Posterior vena cava (tissue), 2 donors: ENCODE measurements at places on chromosomes 7 and 10.

- DNase-seq, result no peak
Observed at GRCh38 chr7:34776748-34777358, 118.8 kb downstream of the NPSR1 start.

DNA sequence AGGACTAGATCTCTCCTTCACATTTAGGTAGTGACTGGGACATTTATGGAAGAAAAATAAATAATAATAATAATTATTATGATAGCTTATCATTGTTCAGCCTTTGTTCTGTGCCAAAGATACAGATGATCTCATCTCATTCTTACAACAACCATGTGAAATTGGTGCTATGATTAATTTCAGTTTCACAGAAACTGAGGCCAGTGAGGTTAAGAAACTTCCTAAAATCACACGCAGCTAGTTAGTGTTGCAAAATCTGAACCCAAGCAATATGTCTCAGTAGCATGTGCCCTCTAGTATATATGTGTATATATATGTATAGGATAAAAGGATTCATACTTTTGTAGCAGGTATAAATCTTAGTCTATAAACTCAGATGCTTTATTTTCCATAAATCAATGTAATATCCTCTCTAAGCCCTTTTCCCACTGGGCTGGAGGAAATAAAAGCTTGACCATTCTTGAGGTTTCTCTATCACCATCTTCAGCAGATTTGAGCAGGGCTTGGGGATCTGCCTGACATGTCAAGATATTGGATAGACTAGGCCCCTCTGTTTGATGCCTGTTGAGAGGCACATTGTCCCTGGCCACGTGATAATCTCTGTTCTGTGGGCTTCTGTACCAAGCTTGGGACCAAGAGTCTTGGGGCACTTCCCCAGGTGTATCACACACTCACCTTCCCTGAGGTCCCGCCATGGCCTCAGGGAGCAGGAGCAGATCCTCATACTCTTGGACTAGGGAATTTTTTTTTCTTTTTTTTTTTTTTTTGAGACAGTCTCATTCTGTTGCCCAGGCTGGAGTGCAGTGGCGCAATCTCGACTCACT, 172.6 kb upstream of the NRP1 start:
- no peak for DNase-seq

- DNase-seq, result peak; percentile 75
Observed at GRCh38 chr10:650441-650851, 39.0 kb downstream of the DIP2C start.

DNA sequence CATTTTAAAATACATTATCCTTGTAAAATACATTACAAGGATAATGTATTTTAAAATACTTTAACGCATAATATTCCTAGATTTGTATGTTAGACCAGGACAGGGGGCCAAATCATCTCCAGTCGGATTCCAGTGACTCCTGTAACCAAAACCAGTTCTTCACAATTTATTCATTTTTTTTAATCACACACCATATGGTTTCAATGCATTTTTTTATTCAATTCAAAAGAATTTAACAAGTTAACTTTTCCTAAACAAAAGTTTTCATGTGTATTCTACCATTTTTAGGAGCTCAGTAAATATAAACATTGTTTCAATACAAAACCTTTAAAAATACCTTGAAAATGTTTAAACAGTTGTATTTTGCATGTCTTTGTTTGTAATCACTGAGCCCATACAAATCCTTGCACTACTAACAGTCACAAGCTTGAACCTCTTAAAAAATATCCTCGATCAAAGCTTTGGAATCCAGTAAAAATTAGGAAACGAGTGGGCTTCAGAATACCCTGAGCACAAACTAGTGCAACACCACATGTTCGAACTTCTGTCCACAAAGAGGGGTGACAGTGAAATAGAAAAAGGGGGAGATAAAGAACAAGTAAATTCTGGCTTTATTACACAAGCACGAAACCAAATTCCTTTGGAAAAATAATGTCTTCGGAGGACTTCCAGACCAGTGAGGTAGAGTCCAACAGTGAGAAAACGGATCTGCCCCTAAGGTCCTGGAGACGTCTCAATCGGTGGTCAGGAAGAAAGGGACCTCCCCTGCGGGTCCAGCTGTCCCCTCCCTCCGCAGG, 1.6 kb downstream of the CCDC71L start:
- no peak for DNase-seq

DNA sequence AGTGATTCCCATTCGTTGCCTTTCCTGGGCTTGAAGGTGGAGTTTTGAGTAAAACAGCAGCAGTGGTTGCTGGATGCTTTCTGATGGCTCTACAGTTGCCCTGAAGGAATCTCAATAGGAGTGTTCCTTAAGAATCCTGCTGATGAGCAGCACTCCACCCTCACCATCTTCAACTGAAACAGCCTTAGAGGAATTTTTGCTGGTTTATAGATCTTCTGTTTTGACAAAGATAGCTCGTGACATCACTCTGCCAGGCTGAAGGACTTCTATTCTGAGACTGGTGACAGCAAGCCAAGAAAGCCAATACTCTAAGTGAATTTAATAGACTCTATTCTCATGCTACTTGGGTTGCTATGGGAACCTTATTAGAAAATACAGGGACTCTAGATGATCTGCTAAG, 1014.7 kb downstream of the NRG3 start:
- no peak for DNase-seq

DNA sequence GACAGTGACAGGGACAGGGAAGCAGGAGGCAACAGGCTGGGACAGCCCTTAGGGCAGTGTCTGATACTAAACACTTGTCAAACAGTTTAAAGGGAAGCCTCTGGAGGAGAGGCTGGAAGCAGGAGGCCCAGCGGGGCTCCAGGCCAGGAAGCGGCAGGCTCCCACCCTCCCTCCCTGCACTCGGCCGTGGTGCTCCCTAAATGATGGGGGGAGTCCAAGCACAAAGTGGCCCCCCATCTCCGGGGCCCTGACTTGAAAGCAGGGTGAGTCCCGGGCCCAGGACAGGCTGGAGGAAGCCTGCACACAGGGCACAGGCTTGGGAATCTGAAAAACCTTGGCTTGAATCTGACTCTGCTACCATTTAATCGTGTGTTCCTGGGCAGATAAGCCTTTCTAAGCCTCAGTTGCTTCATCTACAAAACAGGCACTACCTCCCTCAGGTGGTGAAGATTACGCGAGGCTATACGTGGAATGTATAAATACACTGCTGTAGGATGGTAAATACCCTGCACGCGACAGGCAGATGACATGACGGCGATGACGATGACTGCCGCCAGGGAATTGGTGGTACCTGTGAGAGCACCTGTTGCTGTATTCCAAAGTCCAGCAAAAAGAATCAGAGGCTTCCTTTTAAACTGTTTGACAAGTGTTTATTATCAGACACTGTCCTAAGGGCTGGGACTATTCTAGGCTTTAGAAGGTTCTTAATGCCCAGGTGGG, 34.1 kb downstream of the GBX1 start:
- DNase-seq, result peak; percentile 43

DNA sequence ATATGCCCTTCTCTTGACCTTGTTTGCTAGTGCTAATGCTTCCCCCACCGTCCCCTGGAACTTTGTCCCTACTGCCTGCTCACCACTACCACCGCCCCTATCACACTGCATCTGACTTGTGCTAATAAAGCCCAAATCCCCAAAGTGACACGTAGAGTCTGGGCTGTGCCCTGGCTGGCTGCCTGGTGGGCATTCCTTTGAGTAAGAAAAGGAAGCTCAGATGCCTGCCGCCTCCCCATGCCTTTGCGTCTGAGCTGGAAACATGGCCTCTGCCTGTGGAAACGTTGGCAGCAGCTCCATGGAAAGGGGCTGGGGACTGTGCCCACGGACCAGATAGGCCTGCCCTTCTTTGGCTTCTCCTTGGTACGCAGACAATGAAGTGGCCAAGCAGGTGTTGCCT, 138.3 kb downstream of the CYP26A1 start:
- DNase-seq, result no peak

- no peak for DNase-seq
Observed at GRCh38 chr7:103637094-103637493, 191.1 kb upstream of the SLC26A5 start.

- no peak for DNase-seq
Observed at GRCh38 chr10:119248681-119249080, 41.3 kb downstream of the GRK5 start.

DNA sequence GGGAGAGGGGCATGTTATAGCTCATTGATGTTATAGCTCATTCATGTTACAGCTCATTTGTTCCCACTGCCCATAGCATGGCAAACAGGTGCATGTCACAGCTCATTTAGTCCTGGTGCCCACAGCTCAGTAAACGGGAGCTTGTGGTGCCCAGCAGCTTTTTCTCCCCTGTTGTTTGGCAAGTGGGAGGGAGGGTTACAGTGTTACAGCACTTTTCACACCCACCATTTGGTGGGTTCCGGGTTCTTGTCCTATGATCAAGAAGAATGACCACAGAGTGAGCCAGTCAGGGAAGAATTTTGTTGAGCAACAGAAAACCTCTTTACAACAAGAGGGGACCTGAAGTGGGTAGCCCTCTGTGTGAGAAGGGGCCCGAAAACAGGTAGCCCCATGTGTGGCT, 162.8 kb upstream of the CSTF2T start:
- peak; percentile 30 for DNase-seq

DNA sequence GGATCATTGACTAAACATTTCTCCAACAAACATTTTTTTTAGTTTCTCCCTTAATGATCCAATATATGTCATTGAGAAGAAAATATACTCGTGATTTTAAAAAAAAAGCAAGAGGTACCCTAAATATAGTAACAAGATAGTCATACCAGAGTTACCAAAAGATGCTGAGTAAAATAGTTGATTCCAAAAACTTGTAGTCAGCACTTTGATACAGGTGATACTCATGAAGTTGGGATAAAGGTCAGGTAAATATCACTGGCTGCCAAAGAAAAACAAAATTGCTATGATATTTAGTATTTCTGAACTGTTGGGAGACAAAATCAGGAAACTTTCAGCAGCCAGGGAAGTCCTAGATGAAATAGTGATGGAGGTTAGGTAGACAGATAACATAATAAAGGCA, 225.3 kb downstream of the DYNC1I1 start:
- DNase-seq, result no peak

- no peak for DNase-seq
Observed at GRCh38 chr7:132609906-132610520, 33.7 kb upstream of the PLXNA4 start.

DNA sequence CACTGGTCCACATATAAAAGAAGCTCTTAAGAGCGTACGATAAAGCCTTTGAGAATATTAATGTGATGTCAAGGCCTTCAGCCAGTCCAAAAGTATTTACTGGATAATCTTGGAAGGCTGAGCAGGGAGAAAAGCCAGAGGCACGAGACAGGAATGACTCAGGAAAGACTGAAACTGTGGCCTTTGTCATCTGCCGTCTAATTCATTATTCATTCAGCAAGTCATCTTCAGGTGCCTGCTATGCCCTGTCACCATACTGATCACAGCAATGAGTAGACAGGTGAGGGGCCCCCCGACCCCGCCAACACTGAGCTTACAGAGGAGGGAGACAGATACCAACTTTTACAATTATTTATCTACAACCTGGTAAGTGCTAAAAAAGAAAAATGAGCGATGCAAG, 78.9 kb downstream of the VOPP1 start:
- DNase-seq, result no peak

DNA sequence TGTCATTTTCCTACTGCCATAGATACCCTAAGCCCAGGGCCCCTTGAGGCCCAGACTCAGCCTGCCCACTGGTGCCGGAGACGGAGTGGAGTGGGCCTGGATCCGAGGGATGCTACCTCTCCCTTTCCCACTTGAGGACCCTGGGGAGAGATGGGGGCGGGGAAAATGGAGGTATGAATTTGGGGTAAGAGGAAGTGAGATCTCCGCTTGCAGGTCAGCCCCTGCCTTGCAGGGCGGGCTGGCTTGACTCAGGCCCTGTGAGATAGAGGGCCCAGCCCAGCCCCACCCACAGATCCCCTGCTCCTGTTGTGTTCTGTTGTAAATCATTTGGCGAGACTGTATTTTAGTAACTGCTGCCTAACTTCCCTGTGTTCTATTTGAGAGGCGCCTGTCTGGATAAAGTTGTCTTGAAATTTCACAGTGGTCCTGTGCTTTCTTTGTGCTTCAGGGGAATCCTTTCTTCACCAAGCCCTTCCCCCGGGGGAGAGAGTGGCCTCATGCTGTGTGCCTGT, 13.2 kb downstream of the YKT6 start:
- peak; percentile 31 for DNase-seq

DNA sequence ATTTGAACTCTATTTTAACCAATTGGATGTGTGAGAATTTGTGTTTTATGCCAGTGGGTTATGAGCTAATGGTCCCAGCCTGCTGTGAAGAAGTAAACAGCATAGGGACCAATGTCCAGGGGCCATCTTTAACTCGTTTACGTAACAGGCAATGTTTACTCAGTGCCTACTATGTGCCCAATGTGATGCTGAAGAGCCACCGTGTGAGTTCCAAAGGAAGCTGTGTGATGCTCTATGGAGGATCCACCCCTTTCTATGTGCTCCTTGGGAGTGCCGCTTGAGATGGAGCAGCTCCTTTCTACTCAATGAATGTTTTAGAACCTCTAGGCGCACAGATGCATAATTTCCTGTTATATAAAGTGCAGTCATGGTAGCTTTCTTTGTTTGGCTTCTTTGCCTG, 21.3 kb downstream of the DYNC1I1 start:
- no peak for DNase-seq

- no peak for DNase-seq
Observed at GRCh38 chr10:76091926-76092325, 660.5 kb downstream of the LRMDA start.

GRCh38 chr7:114928060-114928459, 6.2 kb downstream of the MDFIC start:
- no peak for DNase-seq

DNA sequence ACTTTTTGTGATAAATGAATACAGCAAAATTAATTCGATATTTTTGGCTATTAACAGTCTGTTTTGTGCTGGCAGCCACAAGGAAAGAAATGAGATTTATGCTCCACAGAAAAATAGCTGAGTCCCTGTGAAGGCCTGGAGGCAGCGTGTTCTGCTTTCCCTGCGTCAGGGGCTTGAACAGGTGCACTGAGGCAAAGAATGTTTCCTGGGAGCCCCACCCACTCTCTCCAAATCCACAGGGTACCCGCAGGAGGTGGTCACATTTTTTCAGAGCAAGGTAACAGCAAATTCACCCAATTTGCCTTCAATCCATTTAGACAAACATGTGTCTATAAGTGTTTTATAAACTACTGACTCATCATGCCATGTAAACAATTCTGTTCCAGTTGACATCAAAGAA, 308.1 kb downstream of the TCERG1L start:
- no peak for DNase-seq

DNA sequence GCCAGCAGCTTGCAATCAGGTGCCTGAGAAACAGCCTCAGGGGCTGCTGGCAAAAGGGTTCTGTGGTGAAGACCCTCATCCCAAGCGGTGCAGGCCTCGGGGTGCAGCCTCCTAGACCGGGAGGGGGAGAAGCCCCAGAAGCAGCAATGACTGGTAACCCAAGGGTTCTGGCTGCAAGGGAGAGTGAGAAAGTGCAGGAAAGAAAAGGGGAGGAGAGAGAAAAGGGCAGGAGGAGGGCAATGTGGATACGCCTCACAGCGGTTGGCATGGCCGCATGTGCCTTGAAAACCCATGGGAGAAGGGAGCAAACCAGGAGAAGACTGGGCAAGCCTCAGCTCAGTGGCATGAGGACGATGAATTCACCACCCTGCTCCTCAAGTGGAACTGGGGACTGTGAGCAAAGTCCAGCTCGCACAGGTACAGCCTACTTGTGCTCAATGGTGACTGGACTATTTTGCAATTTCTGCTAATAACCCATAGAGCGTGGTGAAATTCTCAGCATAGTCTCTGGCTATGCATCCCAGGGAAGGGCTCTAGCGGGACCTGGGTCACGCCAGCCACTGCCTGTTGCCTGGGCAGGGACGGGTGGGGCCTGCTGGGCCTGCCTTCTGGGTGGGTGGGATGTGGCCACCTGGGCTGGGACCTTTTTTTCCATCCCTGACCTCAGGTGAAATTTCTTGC, 6.2 kb downstream of the CLRN3 start:
- no peak for DNase-seq
